Left ventricle myocardium superior (tissue), 1 donor: ENCODE measurements at places on chromosomes 12 and 14.

- peak; percentile 82 for DNase-seq
Observed at GRCh38 chr14:100486025-100486828, 101.0 kb downstream of the BEGAIN start.

DNA sequence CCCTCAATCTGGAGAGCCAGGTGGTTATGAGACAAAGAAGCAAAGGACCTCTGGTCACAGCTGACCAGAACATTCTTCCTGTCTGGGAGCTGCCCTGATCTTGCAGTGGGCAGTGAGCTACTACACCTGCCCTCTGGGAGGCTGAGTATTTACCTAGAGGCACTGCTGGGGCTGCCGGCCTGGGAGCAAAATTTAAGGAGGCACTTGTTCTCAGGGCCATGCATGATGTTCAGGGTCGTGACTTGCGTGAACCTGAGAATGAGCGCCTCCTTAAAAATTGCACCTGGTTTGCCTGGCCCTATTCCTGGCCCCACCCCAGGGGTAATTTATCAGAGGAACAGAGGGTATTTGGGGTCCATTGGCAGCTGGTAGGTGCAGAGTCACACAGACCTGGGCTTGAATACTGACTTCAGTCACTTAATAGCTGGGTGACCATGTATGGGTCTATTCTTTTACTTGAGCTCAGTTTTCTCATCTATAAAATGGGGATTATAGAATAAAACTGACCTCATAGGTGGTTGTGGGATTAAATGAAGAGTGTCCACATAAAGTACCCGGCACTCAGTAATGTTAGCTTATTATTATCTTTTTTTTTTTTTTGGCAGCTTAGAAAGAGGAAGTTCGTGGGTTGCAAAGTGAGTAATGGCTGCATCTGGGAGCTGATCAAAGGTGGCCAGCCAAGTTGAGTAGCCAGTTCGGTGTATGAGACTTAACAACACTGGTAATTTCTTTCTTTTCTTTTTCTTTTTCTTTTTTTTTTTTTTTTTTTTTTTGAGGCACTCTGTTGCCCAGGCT is 107.4 kb upstream of the MED13L start:
- no peak for DNase-seq

DNA sequence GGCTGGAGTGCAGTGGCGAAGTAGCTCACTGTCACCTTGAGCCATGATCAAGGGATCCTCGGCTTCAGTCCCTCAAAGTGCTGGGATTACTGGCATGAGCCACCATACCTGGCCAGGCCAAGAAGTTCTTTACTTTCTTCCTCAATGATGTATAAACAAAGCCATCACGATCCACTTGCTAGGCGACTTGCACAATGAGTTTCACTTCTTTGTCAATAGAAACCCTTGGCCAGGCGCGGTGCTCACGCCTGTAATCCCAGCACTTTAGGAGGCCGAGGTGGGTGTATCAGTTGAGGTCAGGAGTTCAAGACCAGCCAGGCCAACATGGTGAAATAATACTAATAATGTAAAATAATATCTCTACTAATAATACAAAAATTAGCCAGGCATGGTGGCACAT is 14.4 kb upstream of the SPSB2 start:
- no peak for DNase-seq

DNA sequence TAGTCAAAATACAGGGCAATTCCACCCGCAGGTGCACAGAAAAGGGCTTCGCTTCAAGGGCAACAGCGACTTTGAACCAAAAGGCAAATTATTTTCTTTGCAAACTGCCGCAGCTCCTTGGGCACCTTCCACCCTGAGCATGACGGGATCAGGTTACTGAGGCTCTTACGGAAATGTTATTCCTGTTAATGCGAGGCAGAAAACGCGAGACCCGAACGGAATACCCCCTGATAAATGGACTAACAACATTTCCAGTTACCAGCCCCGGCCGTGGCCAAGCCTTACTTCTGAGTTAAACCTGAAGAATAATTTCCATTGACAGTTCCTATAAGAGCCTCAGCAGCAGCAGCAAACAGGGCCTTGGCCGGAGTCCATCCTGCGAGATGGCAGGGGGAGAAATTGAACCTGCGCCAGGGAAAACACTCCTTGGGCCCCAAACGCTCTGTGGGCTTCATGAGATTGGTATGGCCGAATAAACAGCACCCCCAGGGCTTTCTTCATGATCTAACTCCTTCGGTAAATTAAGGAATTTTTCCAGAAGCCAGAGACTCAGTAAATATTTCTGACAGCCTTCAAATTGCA is 70.0 kb upstream of the DICER1 start:
- no peak for DNase-seq

GRCh38 chr14:50123062-50123461 is 6.7 kb upstream of the VCPKMT start:
- no peak for DNase-seq

GRCh38 chr12:95877622-95878021 is 18.9 kb downstream of the SNRPF start:
- no peak for DNase-seq

GRCh38 chr12:87812681-87813080 is 216.5 kb downstream of the C12orf50 start:
- DNase-seq, result no peak

DNA sequence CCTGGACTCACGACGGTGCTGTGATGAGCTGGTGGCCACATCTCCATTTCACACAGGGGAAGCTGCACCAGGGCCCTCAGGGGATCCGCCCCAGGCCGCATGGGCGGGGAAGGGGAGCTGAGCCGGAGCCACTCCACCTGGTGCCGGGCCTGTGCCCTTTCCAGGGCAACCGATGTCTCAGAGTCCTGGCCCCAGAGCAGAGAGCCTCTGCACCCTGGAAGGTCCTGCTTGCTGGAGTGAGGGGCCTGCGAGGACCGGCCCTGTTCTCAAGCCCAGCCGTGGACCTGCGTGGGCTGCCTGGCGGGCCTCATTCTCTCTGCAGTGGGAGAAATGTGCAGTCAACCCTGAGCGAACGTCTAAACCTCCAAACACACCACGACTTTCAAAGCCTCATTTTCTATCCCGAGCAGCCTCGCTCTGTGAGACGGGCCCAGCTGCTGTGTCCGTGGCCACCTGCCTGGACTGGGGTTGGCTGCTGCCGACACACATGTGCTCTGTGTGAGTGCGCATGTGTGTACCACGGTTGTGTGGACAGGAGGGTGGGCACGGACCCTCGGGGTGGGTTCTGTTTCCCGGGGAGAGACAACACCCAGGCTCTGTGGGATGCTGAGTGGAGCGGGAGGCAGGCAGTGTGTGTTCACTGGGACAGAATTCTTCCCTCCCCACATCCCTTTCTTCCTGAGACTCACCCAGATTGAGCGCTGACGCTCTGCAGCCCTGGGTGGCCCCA is 163.5 kb downstream of the KIF26A start:
- peak; percentile 22 for DNase-seq

- no peak for DNase-seq
Observed at GRCh38 chr12:115000038-115000437, 316.1 kb upstream of the TBX3 start.

DNA sequence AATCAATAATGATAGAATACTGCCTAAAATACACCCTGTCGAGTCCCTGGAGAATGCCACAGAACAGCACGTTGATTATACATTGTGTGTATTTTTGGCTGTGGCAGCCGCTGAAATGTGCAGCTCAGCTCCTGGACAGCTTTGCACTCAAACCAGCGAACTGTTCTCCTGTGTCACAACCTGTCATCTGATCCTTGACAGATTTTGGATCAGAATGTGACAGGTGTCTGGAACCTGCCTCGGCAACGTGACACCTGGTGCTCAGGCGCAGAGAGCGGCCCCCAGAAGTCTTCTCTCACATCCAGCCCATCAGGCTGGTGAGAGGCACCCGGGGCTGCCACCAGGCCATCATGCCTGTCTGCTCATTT is 19.3 kb downstream of the MVK start:
- peak; percentile 52 for DNase-seq

DNA sequence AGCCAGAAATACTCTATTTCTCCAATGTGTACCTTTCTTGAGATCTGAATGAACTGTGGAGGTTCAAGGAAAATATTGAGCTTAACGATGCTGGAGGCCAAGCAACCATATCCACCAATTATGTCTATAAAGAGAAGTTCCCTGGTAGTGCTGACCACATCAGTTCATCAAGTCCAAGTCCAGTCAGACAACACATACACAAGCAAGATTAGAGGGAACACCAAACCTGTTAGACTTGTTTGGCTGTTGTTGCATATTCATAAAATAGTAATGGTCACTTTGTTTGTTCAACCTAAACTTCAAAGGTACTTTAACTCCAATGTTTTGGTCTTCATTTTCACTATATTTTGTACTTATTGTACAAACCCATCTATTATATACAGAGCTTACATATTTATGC is 81.6 kb downstream of the LMO3 start:
- no peak for DNase-seq

DNA sequence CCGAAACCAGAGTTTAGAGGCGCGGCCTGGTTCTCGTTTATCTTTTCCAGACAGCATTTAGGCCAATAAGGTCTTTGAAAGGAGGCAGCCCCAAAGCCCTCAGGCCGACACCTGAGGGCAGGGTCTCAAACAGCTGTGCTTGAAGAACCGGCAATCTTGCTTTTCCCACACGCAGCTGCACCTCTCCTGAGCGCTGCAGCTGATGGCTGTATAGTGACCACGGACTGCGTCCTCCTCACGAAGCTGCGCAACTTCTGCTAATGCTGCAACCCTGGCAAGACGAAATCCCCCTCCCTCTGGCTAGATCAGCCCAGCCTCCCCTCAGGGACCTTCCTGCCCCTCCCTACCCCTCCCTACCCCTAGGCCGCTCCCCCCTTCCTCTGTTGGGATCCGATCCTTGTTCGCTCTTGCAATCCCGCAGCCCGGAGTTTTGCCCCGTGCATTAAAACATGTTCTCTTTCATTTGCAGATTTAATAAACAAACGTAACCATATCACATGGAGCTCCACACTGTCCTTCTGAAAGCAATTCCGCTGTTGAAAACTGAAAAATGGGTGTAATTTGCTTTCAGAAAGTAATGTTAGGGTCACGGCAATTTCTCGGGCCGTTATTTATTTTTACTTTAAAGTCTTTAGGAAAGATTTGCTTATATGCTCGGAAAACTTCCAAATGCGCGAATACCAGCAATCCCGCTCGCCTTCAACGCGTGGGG is 4.8 kb upstream of the PAX9 start:
- no peak for DNase-seq

- DNase-seq, result no peak
Observed at GRCh38 chr14:102495491-102496330, 13.9 kb downstream of the ANKRD9 start.

DNA sequence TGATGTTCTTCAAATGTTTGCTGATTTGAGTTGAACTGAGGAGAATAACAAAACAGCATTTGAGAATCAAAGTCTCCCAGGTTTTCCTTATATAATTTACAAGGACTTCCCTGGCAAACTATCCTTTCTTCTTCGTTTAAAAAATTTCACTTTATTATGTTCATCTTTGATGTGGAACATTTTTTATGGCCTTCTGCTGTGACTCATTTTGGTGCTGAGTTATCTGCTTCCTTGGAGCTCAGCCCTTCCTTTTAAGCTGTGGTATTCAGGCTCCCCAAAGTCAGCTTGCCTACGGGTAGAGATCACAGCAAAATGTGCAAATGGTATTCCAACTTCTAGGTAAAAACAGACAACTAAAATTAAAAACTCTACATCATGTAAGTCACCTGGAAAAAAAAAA is 1.4 kb upstream of the ANO4 start:
- DNase-seq, result no peak

DNA sequence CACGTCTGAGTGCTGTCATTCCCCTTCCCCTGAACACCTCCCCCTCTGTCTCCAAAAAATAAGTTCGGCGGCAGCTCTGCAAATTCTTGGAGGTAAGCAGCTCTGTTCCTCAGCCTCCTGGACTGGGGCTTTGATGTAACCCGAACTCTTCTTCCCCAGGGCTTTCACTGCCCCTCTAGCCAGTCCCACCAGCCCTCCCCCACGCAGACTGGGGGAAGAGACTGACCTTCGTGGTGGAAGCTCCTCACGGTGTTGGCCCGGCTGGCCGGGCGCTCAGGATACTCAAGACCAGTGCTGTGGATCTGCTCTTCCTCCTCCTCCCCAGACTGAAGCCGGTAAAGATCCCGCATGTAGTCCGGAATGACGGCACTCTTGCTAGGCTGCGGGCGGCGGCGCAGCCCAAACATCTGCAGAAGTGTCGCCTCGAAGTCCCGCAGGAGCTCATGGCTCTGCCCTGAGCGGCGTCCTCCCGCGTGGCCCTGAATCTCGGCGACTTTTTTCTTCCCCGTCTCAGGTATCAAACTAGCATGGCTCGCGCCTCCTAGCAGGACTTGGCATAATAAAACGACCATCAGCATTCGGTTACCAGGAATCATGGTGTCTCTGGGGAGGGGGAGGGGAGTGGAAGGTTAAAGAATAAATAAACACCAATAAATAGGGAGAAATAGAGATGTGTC is 4.9 kb downstream of the BMP4 start:
- DNase-seq, result peak; percentile 35

DNA sequence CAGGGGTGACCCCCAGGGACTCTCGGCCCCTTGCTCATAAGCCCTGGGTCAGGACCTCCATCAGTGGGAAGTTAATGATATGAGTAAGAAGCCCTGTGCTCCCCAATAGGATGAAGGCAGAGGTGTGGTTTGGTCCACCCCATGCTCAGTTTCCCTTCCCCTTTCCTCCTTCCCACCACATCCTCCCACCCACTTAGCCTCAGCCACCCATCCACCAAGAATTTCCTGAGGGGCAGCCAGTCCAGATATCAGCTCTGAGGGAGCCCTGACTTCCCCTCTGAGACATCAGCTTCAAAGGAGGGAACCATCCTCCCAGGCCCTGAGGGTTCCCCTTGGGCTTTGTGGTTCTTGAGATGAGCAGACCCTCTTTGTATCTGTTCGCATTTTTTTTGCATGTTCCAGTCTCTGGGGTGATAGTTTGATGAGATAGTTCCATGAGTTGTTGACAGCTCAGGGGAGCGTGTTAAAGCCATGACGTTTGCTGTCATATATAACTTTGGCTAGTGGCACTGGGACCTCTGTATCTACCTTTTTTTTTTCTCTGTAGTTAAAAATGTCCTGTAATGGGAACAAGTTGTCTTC is 71.2 kb downstream of the LGMN start:
- DNase-seq, result no peak

GRCh38 chr14:64755781-64756221 is 51.6 kb downstream of the PLEKHG3 start:
- no peak for DNase-seq

- no peak for DNase-seq
Observed at GRCh38 chr12:6703631-6704030, 3.0 kb upstream of the PIANP start.

GRCh38 chr12:18296909-18297280 is 35.6 kb downstream of the PIK3C2G start:
- no peak for DNase-seq

DNA sequence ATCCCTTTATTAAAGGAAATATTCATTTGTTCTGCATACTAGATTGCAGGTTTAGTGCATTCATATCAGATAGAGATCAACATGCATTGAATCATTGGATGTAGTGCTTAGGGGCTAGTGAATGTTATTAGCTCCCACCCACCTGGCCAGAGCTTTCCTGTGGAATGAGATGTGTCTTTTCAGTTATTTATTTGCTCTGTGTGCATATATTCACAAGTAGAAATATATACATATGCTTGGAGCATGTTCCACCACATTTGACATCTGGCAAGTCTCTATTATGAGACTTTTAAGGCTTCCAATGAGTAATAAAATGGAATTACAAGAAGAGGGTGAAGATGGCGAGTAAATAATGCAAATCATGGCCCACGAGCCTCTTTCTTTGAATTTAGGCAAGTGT is 180.0 kb upstream of the LMO3 start:
- no peak for DNase-seq
